Activated CD8-positive, alpha-beta T cell treated with anti-CD3 and anti-CD28 coated beads, Interleukin-2, amount 10 ng/mL, durations not matched to agents 7 days and 5 days (primary cell): ENCODE measurements at places on chromosomes 13 and 19. TPM values are rescaled to one million over a fixed set of nuclear protein-coding genes. Genes with fewer than 3 reads are reported as not detected.

DNA sequence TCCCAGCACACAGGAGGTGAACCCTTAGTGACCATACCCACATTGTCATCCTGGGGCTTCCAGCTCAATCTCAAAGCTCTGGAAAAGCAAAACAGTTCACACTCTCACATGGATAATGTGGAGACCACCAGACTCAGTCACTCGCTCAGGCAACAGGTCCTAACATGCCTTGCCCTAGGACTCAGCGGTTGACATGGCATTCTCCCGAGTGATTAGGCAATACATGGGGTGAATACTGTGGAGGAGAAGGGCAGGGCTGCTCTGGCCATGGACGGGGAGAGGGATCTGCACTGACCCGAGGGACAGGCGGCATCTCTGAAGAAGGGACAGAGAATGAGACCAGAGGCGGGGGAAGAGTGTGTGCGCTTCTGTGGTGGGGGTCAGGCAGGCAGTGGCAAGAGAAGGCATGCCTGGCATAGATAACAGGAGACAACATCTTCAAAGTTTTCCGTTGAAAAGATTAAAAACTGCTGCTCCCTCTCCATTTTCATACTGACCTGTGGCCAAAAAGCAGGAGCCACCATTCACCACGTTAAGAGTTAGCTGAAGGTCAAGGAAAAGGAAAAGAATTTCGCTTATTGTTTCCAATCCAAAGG is 44.5 kb upstream of the EPHX3 start:
- DNase-seq, result no peak

DNA sequence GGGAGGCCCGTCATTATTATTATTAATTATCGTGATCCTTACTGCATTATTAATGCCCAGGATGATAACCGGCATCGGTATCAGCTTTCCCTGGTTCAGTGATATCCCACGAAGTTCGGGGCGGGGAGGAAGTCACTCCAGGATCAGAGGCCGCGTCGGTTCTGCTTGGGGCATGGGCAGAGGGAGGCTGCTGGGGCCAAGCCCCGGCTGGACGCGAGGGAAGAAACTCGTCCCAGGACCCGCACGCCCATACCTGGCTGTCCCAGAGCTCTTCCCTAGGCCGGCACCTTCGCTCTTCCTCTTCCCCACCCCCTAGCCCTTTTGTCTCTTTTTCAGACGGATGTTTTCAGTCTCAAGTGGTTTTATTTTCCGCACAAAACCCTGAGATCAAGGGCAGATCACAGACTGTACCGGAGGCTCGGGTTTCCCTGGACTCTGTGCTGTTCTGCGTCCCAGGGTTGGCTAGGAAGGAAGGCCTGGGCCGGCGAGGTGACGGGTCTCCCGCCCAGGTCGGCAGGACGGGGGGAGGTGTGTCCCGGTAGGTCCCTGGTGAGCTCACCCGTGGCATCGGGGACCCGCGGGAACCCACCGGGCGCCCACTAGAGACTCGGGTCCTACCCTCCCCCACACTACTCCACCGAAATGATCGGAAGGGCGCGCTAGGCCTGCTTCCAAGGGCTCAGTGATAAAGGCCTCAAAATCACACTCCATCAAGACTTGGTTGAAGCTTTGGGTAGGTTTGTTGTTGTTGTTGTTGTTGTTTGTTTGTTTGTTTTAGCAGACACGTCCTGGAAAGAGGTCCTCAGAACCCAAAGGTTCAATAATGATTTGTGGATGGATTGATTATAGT is 7.9 kb downstream of the ZIC2 start:
- DNase-seq, result no peak

GRCh38 chr13:33683376-33683775 is 134.6 kb upstream of the RFC3 start:
- no peak for DNase-seq

Gene CYP2S1
- 0.95 TPM for total RNA-seq

DNA sequence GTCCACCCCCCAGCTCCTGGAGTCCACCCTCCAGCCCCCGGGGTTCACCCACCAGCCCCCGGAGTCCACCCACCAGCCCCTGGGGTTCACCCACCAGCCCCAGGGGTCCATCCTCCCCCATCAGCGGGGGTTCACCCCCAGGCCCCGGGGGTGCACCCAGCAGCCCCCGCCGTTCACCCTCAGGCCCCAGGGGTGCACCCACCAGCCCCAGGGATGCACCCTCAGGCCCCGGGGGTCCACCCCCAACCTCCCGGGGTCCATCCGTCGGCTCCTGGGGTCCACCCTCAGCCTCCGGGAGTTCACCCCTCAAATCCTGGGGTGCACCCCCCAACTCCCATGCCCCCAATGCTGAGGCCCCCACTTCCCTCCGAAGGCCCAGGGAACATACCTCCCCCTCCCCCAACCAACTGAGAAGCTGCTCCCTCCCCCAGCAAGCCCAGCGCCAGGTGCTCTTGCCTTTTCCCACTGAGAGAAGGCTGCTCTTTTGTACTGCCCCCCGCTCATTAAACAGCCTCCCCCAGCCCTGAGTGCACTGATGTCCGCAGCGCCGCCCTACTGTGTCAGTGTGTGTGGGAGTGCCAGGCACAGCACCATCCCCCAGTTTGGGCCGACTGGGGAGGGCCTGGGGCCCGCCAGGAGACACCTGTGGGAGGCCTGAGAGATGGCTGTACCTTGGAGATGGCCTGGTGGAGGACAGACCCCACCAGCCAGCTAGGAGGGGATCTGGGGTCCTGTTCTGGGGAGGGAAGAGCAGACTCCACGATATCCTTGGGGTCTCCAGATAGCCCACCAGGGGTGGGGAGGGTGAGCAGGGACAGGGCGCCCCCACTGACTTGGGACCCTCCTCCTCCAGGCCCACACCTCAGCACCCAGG is 750 bp upstream of the AMH start:
- no peak for DNase-seq

Gene HSPH1
- 140 TPM for total RNA-seq

Gene ZFR2
- total RNA-seq, result 0.24 TPM

DNA sequence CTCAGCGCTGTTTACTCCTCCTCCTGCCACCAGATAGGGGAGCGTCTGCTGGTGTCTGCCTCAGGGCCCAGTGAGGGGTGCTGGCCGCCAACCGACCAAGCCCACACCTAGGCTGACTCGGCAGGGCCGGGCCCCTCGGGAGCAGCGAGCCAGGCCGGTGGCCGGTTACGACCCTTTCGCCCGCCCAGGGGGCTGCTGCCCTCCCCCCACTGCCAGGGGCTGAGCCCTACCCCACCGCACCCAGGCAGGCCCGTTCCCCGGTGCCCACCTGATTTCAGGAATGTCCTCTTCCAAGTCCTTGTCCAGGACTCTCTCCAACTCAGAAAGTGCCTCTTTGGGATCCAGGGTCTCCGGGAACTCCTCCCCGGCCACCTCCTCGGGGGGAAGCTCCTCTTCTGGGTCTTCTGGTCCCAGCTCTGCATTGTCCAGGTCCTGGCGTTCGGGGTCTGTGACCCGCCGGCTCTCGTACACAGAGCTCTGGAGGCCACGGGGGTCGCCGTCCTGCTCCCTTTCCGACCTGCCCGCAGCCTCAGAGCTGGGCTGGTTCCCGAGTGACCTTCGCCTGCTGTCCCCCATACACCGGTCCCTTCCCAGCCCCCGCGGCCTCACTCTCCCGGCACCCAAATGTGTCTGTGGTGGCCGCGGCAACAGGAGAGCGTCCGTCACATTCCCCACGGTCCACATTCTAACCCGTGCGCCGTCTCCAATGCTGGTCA is 31.0 kb upstream of the MIER2 start:
- DNase-seq, result no peak
